ENCODE measurements at places on chromosomes 3 and 15.

- no peak for DNase-seq
Observed at GRCh38 chr15:71709808-71710418, 100.4 kb upstream of the NR2E3 start.

GRCh38 chr15:71049706-71050422 lies 65.4 kb upstream of the THSD4 start:
- DNase-seq, result no peak

- no peak for DNase-seq
Observed at GRCh38 chr15:26872206-26872605, 5.3 kb downstream of the GABRA5 start.

DNA sequence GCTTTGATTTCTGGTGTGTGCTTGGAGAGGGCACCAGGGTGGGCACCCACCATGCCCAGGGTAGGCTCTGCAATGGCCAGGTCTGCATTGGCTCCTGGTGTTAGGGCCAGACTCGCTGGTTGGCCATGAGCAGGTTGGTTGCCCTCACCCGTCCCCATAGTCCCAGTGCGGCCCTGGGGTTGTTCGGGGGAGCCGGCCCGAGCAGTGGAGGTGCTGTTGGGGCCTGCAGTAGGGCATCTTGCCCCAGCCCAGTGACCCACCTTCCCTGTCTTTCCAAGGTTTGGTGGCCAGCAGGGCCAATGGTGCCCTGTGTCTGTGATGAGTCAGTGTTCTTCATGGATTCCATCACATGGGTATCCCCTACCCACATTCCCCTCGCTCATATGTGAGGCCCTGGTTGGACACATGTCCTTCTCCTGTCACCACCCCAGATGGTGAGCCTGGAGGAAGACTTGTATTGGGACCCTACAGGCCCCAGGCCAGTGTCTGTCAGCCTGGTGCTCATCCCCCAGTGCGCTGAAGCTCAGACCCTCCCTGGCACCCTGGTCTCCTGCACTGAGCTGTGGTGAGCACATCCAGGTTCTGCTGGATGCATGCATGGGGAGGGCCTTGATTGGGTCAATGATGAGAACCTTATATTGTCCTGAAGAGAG lies 190.1 kb downstream of the UBE3A start:
- DNase-seq, result no peak

GRCh38 chr3:115598216-115598615 lies 25.1 kb upstream of the GAP43 start:
- DNase-seq, result no peak

- no peak for DNase-seq
Observed at GRCh38 chr3:124565551-124565950, 164.7 kb upstream of the UMPS start.

GRCh38 chr15:36601952-36602351 lies 22.5 kb downstream of the CDIN1 start:
- DNase-seq, result no peak

DNA sequence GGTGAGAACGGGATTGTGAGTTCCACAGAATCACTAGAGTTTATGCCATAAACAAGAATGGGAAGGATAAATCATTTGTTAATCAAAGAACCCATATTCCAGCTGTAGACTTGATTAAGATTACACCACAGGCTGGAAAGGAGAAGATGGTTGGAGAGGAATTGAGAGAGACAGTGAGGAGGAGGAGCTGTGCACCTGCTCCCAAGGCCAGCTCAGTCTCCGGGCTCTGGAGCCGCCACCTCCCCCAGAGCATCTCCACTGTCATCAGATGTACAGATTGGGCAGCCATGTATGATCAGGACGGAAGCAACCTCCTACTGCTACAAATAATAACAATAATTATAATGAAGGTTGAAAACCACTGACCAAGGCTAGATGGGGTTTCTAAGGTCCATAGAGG lies 170.0 kb downstream of the MINAR1 start:
- no peak for DNase-seq

GRCh38 chr3:31011380-31011779 lies 116.9 kb upstream of the GADL1 start:
- no peak for DNase-seq

DNA sequence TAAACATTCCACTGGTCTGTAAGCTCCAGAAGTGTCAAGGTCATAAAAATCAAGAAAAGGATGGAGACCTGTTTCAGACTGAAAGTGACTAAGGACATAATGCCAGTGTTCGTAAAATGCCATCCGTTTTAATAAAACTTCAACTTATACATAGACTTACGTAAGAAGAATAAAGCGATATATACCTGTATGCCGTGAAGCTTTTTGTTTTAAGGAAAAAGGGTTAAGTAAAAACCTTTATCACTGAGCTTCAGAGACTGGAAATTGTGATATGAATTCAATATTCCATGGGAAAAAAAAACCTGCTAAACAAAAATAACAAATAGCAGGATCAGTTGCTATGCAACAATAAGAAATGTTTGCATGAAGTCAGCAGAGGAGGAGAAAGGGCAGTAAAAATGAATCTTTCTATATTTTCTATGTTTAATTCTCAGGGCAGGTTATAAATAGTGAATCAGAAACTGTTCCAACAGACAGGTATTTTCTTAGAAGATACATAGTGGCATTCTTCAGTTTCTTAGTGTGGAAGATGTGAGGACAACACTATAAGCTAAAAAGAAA lies 42.5 kb downstream of the CHSY1 start:
- no peak for DNase-seq

DNA sequence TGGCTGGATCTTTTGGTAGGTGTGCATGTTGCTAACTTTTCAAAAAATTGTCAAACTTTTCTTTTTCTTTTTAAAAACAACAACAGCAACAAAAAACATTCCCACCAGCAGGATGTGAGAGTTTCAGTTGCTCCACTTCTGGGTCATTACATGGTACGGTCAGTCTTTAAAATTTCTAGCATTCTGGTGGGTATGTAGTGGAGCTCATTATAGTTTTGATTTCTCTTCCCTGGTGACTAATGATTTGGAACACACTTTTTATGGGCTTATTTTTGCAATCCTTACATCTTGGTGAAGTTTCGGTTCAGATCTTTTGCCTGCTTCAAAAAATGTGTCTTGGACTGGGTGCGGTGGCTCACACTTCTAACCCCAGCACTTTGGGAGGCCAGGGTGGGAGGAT lies 19.3 kb downstream of the ATP1B3 start:
- no peak for DNase-seq

GRCh38 chr3:37163262-37164015 lies 10.9 kb downstream of the LRRFIP2 start:
- DNase-seq, result peak; percentile 89

DNA sequence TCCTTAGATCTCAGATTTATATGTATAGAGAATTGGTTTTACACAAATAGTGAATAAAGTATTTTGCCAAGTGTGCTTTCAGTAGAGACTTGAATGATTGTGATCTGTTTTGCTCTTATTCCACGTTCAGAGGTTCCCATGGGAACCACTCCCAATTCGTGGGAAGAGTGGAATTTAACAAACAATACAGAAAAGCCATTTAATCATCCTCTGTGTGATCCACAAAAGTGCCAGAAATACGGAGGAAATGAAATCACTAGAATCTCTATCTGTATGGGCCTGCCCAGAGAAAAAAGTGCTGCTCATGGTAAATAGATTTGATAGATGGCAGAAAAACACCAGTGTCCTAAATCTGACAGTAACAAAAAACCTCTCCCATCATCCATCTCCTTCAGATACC lies 56.0 kb downstream of the CNTN4 start:
- no peak for DNase-seq

- DNase-seq, result no peak
Observed at GRCh38 chr3:53274938-53275605, 19.2 kb upstream of the TKT start.

- DNase-seq, result no peak
Observed at GRCh38 chr15:83526319-83526718, 79.2 kb downstream of the SH3GL3 start.

- no peak for DNase-seq
Observed at GRCh38 chr3:56005196-56005805, 463.0 kb downstream of the ERC2 start.

DNA sequence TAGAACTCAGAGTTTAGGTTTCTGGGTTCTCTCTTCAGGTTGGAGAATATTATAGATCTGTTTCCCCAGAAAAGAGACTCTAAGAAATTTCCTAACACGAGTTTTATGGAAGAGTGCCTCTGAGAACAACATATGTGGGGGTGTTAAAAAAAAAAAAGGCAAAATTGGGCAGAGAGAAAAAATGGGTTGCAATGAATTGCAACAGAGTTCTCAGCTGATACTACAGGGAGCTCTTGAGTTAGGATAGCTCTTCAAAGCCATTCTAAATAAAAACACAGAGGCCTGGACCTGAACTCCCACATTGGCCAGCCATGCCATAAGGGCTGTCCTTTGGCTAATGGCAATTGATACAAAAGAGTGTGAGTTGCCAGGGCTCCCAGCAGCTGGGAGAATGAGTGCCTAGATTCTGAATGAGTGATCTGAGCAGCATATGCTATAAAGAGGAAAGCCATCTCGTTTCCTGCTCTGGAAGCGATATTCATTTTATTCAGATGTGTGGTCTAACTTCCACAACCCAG lies 20.1 kb upstream of the UBE2E2 start:
- DNase-seq, result no peak

GRCh38 chr3:136698361-136698760 lies 53.8 kb downstream of the STAG1 start:
- DNase-seq, result no peak

- no peak for DNase-seq
Observed at GRCh38 chr3:147529551-147529950, 120.4 kb downstream of the ZIC1 start.

GRCh38 chr3:11662392-11662990 lies 18.8 kb upstream of the VGLL4 start:
- no peak for DNase-seq

GRCh38 chr15:52803108-52803466 lies 13.0 kb upstream of the ONECUT1 start:
- no peak for DNase-seq
